Activated CD4-positive, alpha-beta T cell treated with anti-CD3 and anti-CD28 coated beads for 36 hours (primary cell): ENCODE measurements at places on chromosomes 1 and 21. TPM values are rescaled to one million over a fixed set of nuclear protein-coding genes. Genes with fewer than 3 reads are reported as not detected.

The C8B gene
- not detected for total RNA-seq

The OSCP1 gene
- total RNA-seq = 2.2 TPM

The SOAT1 gene
- 49.8 TPM for total RNA-seq

- no peak overlapping the region for H3K27ac ChIP-seq
- peaks cover 23% of the 10 kb centered on the region for H3K4me1 ChIP-seq
- H3K4me3 ChIP-seq = no peak overlapping the region
- DNase-seq = no peak
These were observed 3.2 kb downstream of the TRIM17 start for GRCh38 chr1:228413241-228414010.

GRCh38 chr21:34962136-34962535 is 87.0 kb downstream of the RUNX1 start:
- H3K27ac ChIP-seq = peak overlapping the region; percentile 97
- H3K36me3 ChIP-seq = peaks cover 23% of the 10 kb centered on the region
- no peak for DNase-seq
- H3K4me1 ChIP-seq = peaks cover 84% of the 10 kb centered on the region

DNA sequence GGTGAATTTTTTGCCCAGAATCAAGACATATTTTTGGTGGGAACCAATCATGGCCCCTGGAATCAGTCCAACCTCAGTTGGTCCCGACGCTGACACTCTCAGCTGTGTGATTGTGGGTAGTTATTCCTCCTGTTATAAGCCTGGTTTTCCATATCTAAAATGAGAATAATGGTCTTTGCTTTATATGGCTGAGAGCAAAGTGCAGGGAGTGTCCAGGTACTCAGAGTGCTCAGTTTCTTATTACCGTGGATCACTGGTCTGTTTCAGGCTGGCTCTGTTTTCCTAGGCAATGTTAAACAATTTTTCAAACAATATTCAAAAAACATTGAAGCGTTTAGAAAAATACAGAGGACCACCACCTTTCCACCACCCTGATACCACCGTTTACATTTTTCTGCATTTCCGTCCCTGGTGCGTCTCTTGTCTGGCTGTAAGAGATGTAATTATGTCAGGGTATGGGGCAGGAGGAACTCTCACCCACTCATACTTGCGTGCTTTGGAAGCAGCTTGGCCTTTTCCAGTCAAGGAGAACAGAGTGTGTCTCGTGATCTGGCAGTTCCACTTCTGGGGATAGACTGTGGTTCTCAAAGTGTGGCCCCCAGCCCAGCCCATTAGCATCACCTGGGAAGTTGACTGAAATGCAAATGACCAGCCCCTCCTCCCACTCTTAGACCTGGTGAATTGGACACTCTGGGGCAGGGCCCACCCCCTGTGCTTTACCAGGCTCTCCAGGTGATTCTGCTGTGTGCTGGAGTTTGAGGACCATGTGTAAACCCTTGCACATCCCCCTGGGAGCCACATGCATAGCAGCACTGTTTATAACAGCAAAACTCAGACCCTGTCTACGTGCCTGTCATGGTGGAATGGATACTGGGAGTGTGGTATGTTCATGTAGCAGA is 6.8 kb downstream of the MX1 start:
- DNase-seq = no peak
- H3K27me3 ChIP-seq = no peaks in the 10 kb centered on the region
- H3K36me3 ChIP-seq = peaks cover 83% of the 10 kb centered on the region
- H3K4me3 ChIP-seq = no peak overlapping the region

GRCh38 chr1:198244772-198245171 is 88.0 kb downstream of the NEK7 start:
- H3K36me3 ChIP-seq = peaks cover 14% of the 10 kb centered on the region
- no peaks in the 10 kb centered on the region for H3K27me3 ChIP-seq
- no peak for DNase-seq
- peaks cover 23% of the 10 kb centered on the region for H3K4me1 ChIP-seq

GRCh38 chr1:216186141-216186540 is 237.1 kb downstream of the USH2A start:
- H3K4me1 ChIP-seq = no peaks in the 10 kb centered on the region
- DNase-seq = no peak
- H3K4me3 ChIP-seq = no peak overlapping the region
- no peaks in the 10 kb centered on the region for H3K27me3 ChIP-seq
- no peaks in the 10 kb centered on the region for H3K36me3 ChIP-seq

DNA sequence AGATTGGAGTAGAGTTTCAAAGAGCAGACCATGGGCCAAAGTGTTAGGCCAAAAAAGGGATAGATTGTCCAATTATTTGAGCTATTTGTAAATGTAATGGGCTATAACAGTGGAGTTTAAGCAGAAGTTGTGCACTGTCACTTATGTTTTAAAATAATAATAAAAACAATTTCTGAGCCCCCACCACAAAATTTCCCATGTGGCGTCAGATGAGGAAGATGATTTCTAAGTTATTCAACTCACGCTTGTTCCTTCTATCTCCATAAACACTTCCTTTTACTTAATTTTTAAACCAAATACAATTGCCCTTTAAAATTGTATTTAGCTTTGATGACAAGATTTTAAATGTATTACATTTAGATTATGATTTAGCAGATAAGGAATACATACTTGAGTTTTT is 330.0 kb downstream of the PTPRC start:
- peaks cover 24% of the 10 kb centered on the region for H3K4me1 ChIP-seq
- DNase-seq = no peak
- H3K27me3 ChIP-seq = no peaks in the 10 kb centered on the region
- H3K27ac ChIP-seq = no peak overlapping the region

DNA sequence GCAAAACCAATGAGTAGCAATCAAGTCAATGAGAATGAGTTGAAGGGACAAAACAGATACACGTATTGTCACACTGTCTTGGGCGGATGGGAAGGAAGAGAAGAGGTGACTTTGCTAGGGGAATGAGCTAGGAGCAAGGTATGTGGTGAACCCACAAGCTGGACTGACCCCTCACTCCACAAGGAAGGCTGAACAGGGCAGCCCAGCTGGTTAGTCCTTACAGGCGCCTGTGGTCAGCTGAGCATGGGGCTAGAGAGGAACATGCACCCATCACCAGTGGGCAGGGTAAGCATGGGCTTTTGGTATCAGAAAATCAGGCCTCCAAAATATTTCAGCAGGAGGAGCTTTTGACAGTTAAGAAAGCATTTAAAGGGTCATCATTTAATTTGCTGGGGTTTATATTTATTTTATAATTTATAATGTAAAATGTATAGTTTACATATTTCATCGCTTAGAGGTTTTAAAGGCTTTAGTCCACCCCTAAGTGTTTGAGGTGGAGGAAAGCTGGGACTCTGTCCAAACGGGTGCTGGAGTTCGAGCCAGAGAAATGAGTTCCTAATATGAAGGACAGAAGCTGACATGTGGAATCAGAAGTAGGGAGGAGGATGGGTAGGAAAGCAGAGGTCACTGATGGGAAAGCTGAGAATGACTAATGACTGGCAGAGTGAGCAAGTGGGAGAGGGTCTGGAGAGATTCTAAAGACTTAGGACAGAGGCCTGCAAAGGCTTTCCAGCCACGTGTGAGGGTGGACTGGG is 22.0 kb upstream of the ACBD6 start:
- H3K27ac ChIP-seq = no peak overlapping the region
- H3K27me3 ChIP-seq = peaks cover 4% of the 10 kb centered on the region
- H3K36me3 ChIP-seq = no peaks in the 10 kb centered on the region
- DNase-seq = no peak

GRCh38 chr1:214707306-214708087 is 104.5 kb downstream of the CENPF start:
- H3K4me3 ChIP-seq = no peak overlapping the region
- no peaks in the 10 kb centered on the region for H3K27me3 ChIP-seq
- no peak overlapping the region for H3K27ac ChIP-seq
- H3K36me3 ChIP-seq = no peaks in the 10 kb centered on the region
- no peak for DNase-seq

GRCh38 chr21:38438462-38438893 is 59.8 kb downstream of the ERG start:
- DNase-seq = no peak
- no peak overlapping the region for H3K4me3 ChIP-seq
- peaks cover 2% of the 10 kb centered on the region for H3K27me3 ChIP-seq
- no peaks in the 10 kb centered on the region for H3K36me3 ChIP-seq
- no peak overlapping the region for H3K27ac ChIP-seq
- no peaks in the 10 kb centered on the region for H3K4me1 ChIP-seq

DNA sequence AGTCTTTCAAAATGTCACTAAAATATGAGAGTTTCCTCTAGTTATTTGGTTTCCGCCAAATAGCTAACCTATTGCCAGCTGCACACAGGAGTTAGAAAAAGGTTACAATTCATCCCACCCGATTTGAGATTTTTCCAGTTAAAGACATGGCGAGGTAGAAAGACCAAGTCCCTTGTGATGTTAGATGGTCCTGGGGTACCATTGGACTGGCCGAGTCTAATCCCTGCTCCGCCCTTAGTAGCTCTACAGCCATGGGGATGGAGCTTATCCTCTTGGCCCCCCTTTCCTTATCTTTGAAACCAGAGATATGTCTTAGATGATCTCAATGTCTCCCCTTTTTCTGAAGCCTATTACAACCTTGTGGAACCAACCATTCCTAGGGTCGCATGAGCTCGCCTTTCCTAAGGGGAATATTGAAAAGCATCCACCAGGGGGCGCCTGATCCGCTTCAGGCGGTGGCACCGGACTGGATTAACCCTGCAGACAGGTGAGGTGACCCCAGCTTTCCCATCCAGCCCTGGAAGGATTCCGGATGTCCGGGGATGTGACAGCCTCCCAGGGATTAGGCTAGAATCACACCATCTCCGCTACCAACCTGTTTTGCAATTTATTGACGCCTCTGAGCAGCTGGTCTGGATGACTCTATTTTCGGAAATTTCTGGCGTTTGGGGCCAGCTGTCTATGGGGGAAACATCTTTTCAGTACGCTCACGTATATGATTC is 68.3 kb upstream of the SIM2 start:
- peaks cover 3% of the 10 kb centered on the region for H3K4me1 ChIP-seq
- H3K27me3 ChIP-seq = peaks cover 3% of the 10 kb centered on the region
- DNase-seq = peak; percentile 80
- H3K36me3 ChIP-seq = no peaks in the 10 kb centered on the region

DNA sequence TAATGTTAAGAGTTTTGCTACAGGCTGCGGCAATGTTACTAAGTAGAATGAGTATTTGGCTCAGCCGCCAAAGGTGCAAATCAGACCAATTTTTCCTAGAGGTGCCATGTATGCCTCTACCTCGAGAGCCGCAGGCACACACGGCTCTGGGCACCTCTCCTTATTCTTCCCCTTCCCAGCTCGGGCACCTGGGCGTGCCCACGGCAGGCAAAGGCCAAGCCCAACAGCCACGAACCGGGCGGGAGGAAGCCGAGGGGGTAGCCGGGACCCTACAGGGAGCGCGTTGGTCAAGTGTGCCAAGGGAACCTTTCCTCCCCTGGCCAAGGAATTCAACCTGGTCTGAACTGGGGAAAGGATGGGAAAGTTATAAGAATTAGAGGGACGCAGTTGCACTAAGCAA is 31.0 kb downstream of the LRRC3 start:
- no peak for DNase-seq
- no peak overlapping the region for H3K27ac ChIP-seq
- no peaks in the 10 kb centered on the region for H3K27me3 ChIP-seq
- H3K36me3 ChIP-seq = no peaks in the 10 kb centered on the region
- peak overlapping the region; percentile 62 for H3K4me3 ChIP-seq
- H3K4me1 ChIP-seq = peaks cover 5% of the 10 kb centered on the region
